ENCODE measurements at places on chromosomes 7 and 10.

- DNase-seq, result no peak
These were observed 152.6 kb upstream of the PRR15 start for GRCh38 chr7:29410996-29411395.

GRCh38 chr10:16944402-16944801 is 127.2 kb upstream of the RSU1 start:
- DNase-seq, result no peak

- DNase-seq, result no peak
These were observed 414.5 kb upstream of the COBL start for GRCh38 chr7:51731075-51731474.

DNA sequence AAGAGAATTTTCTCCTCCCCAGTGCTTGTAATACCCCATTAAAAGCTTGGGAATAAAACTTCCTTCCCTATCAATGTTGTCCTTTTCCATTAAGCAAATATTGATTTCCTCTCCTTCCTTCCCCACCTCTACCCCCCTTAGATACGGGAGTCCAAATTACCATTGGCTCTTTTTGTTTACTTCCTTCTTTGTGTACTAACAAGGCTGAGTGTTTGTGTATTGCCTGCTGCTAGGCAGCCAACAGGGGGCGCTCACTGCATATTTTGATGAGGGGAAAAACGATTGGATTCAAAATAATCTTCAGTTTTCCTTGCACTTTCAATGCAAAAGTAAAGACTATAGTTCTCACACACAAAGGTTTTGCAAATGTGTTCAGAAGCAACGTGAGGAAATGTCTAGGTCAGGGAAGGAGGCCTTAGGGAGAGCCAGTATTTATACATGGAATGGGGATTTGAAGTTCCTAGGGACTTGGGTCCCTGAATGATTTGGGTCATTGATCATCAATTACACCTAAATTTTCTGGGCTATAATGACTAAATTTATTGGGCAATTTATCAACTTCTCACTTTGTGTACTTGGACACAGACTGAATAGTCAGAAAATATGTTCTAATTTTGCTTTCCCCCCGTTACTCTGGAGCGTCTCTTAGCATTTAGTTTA is 23.6 kb upstream of the VPS41 start:
- DNase-seq, result peak; percentile 30

DNA sequence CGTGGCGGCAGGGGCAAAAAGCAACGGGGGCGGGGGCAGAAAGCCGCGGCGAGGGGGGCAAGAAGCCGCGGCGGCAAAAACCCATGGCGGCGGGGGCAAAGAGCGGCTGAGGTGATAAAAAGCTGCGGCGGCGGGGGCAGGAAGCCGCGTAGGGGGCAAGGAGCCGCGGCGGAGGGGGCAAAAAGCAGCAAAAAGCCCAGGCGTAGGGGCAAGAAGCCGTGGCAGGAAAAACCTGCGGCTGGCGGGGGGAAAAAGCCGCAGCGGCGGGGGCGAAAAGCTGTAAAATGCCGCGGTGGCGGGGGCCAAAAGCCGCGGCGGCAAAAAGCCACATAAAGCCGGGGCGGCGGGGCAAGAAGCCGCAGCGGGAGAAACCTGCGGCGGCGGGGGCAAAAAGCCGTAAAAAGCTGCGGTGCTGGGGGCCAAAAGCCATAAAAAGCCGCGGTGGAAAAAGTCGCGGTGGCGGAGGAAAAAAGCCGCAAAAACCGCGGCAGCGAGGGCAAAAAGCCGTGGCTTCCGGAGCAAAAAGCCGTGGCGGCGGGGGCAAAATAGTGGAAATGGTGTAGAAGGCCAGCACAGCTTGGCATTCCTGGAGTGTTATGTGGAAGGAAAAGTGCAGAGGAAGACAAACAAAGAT is 487.8 kb downstream of the ZNF33B start:
- DNase-seq, result no peak

DNA sequence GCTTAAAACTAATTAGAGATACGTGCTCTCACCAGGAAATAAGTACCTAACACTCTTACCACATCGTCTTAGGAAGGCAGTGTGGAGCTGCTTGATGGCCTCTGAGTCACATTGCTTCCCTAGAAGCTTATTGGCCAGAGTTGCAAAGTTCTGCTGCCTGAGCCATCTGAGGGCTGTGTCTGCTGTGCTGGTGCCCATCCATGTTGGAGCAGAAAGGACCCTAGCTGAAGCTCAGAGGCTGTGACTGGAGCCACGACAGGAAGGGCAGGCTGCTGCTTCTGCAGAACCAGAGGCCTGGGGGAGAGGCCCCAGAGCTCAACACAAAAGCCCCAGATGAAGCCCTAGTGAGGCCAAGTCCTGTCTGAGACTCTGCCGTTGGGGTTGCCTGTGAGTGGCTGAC is 64.8 kb upstream of the IGFBP3 start:
- DNase-seq, result no peak

DNA sequence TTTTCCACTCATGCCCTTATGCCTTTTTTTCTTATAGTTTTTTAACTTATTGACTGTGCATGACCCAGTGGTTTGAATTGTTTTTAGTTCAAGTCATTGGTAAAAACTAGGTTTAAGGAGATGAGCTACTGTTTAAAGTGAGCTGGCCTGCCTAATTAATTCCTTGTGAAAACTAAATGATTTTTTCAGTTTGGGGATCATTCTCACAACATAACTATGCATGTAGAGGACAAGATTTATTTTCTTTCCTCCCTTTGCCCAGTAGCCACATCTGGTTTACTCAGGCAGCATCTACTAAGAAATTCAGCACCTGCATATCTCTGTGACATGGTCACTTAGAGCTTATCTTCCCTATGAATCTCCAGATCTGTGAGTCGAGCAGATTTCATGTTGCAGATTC is 1.7 kb downstream of the ADO start:
- no peak for DNase-seq

DNA sequence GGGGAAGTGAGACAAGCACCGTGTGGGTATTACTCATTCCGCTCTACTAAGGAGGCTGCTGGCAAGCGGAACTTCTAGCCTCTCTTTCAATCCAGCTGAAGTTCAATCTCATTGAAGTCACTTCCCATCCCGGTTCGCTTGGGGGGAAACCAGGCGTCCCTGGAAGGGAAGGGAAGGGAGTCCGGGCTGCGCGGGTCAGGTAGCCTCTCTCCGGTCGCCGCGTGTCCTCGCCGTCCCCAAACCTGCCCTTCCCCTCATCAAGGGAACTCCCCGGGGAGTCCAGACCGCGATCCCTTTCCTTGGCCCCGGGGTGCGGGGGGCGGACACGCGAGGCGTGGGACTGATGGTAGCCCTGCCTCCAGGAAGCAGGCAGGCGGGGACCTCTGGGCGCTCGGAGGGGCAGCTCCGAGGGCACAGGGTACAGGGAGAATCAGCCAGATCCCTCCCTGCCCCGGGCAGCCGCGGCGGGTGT is 598 bp upstream of the ZEB1 start:
- DNase-seq, result peak; percentile 56

- DNase-seq, result no peak
These were observed 59.4 kb downstream of the GCC1 start for GRCh38 chr7:127525866-127526480.

DNA sequence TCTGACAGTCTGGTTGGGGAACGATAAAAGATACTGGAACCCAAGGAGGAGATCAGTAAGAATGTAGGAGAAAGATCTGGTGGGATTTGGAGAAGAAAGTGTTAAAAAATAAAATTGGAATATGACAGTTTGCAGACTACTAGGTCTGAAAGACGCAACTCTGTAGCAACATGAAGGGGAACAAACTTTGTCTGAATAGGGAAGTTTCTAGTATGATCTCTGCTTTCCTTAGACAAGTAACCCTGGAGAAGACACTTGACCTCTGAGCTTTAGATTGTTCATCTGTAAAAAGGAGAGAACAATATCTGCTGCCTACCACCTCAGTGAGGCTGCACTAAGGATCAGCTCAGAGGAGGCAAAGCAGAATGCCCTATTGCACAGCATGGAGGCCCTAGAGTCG is 3.0 kb upstream of the PRSS1 start:
- DNase-seq, result no peak

DNA sequence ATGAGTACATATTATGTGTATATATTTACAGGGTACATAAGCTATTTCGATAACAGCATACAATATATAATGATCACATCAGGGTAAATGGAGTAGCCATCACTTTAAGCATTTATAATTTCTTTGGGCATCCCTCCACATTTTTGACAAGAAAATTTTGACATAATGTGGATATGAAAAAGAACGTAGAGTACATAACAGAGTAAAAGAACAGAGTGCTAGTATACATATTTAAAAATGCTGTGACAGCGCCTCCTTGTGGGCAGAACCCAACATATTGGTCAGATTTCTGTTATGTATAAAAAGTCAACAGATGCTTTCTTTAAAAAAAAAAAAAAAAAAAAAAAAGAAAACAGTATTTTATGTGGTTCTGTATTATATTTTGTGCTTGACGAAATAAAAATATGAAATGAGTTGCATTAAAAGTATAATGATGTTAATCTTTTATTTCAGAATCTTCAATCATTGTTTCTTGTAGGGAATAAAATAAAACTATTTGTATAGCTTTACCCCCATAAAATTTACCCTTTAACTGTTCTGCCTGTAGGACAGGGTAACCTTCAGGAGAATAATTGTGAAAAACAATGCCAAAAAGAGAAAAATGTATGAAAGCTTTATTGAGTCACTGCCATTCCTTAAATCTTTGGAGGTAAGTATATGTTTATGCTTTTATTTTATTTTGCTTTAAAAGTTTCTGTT is 18.3 kb upstream of the HBP1 start:
- DNase-seq, result peak; percentile 64

DNA sequence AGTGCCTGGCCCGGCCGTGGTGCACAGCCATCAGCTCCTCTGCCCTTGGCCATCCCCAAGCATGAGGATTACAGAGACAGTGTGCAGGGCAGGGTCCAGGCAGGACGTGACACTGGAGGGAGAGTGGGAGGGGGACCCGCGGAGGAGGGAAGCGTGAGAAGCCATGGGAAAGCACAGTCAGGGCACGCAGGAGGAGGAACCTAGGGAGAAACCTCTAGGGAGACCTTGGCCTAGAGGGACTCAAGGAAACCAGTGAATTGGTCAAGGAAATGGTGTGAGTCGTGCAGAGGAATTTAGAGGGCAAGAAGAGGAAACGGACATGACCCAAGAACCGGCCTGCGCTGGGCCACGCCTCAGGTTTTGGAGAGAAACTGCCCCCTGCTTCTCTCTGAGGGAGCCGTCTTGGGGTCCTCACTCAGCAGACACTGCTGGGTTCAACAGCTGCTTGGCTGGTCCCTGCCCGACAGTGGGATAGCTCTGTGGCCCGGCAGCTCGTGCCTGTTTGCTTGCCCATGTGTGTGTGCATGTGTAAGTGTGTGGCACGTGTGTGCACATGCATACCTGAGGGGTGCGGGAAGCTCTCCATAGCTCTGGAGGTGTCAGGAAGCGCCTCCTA is 3.2 kb downstream of the OPN4 start:
- no peak for DNase-seq

DNA sequence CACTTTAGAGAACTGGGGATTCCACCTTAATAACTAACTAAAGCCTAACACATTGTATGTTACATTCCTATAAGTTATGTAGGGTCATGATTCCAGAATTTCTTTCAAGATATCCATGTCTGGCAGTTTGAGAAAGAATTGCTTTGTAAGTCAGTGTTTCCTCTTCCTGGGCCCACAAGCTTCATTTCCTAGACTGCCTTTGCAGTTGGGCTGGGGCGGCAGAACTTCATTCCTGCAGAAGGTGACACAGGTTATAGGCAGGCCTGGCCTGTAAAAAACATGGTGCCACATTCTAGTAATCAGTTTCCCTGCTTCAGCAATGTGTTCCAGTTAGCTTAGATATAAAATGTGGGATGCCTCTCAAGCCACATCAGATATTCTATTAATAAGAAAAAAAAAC is 184.2 kb upstream of the NOBOX start:
- no peak for DNase-seq

DNA sequence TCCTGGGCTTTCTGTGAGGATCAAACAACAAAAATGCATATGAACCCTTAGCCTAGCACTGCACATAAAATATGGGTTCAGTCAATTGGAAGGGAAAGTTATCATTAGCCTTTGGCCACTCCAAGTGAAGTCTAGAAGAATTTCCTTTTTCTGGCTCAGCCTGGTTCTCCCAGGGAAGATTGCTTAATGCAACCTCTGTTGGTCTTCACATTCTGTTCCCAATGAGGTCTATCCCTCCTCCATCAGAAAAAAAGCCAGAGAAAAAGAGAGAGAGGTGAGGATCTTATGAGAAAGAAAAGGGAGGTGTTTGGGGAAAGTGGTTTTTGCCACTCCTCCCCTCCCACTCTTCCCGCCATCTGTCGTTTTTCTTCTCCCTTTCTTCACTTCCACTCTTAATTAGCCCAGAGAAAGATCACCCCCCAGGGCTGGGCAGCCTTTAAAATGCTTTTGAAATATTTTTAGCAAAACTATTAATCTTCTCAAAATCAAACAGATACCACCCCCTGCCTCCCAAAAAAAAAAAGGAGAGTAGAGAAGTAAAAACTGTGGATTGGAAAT is 31.1 kb downstream of the CPVL start:
- no peak for DNase-seq

- DNase-seq, result no peak
These were observed 9.5 kb downstream of the CYREN start for GRCh38 chr7:135160858-135161653.

DNA sequence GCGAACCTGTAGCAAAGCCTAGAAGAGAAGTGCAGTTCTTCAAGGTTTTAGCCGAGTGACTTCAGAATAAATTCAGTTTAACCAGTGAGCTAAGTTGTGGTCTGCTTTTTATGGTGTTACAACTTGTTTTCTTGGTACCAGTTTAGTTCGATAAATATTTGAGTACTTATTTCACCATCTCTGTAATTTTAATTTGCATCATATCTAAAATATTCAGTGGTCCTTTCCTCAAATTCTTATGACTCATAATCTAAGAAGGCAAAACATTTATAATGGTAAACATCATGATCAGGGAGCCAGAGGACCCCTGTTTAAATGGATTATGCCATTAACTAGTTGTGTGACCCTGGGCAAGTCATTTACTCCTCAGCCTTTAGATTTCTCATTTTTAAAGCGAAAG is 4.1 kb upstream of the BMPER start:
- DNase-seq, result no peak

GRCh38 chr10:71744897-71745663 is 25.5 kb upstream of the C10orf105 start:
- no peak for DNase-seq

DNA sequence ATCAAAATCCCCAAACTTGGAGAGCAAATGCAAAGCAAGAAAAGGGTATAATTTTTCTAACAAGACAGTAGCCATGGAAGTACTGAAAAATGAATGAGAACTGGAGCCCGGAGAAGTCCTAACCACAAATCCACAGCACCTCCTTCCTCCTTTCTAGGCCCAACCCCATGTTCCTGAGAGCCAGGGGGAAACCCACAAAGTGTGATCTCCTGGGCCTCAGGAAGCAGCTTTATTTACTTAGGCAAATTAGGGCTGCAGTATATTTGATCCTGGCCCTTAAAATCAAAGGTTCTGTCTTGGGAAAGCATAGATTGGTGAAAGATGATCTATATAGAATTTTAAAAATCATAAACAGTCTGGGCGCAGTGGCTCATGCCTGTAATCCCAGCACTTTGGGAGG is 103.0 kb downstream of the DOCK4 start:
- no peak for DNase-seq

DNA sequence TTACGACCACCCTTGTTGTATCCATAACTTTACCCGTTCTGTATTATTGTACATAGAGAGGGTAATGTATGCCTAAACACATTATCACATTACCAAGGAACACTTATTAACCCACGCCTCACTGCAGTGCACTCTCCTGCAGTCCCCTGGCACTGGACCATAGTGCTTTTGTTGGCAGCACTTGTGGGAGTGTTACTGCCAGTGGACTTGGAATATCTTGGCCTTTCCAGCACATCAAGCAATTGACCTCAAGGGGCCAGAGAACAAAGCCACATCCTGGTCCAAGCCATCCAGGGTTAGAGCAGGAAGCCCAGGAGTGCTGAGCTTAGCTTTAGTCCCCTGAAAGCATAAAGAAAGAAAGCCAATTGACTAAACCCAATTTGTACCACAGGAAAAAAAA is 304.2 kb downstream of the PCDH15 start:
- DNase-seq, result no peak
